ENCODE measurements at places on chromosomes 2 and 18. TPM values are rescaled to one million over a fixed set of nuclear protein-coding genes. Genes with fewer than 3 reads are reported as not detected.

The NEU2 gene
- total RNA-seq, result not detected

The CDCA7 gene
- total RNA-seq, result 25.1 TPM

The INPP4A gene
- 16.7 TPM for total RNA-seq

The ALPP gene
- not detected for total RNA-seq

The MYOM1 gene
- 0.10 TPM for total RNA-seq

The LIPT1 gene
- 18.6 TPM for total RNA-seq

The CRYBA2 gene
- total RNA-seq, result not detected

The HRH4 gene
- total RNA-seq, result 0.12 TPM

The SERPINB13 gene
- total RNA-seq, result not detected

The FABP1 gene
- not detected for total RNA-seq

The SLC11A1 gene
- 1.2 TPM for total RNA-seq

The CYBRD1 gene
- 62.2 TPM for total RNA-seq

The CACNB4 gene
- total RNA-seq, result 0.20 TPM

The PSD4 gene
- 0.64 TPM for total RNA-seq

The MEP1B gene
- total RNA-seq, result not detected

The CXCR1 gene
- total RNA-seq, result not detected

The CTAGE1 gene
- total RNA-seq, result not detected

The UBXN4 gene
- 71.4 TPM for total RNA-seq

The SIGLEC15 gene
- not detected for total RNA-seq

The ARHGAP15 gene
- total RNA-seq, result not detected

The WDR12 gene
- 177 TPM for total RNA-seq

The DLGAP1 gene
- total RNA-seq, result 1.8 TPM

The ARHGEF33 gene
- total RNA-seq, result 0.47 TPM

The ODC1 gene
- total RNA-seq, result 656 TPM

The INPP5D gene
- 1.3 TPM for total RNA-seq

Measured in NCI-H460 (cell line).